ENCODE measurements at places on chromosomes 4 and X. TPM values are rescaled to one million over a fixed set of nuclear protein-coding genes. Genes with fewer than 3 reads are reported as not detected.
A peak's percentile ranks its signal among the peaks of the same experiment; 100 is the strongest.

DNA sequence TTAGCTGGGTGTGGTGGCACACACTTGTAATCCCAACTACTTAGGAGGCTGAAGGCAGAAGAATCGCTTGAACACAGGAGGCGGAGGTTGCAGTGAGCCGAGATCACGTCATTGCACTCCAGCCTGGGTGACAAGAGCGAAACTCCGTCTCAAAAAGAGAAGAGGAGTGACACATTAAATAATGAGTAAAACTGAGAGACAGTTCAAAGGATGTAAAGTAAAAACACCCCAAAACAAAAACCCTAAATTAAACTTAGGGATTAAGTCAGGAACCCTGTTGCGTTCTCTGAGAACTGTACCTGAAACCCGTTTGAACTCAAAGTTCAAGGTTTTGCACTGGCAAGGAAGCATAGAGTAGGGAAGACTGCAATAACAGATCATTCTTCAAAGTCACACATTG lies 141.7 kb downstream of the BRWD3 start:
- H3K4me1 ChIP-seq, result no peaks in the 10 kb centered on the region
- no peaks in the 10 kb centered on the region for H3K36me3 ChIP-seq
- no peak for DNase-seq
- no peak overlapping the region for H3K4me3 ChIP-seq

DNA sequence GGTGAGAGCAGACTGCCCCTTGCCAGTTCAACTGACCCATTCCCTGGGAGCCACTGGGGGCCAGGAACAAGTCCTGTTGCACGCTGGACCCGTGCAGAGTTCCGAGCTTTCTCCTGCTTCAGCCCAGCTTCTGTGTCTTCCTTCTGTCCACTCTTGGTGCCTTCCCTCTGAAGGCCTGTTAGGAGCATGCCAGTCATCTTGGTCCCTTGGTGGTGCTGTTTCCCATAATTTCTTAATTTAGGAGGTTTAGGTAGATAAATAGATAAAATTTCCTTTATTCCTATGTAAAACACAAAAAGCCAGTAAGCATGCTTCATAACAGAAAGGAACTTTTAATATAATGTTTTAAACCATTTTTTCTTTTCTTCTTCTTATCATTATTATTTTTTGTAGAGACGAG lies 672.7 kb downstream of the CCSER1 start:
- no peaks in the 10 kb centered on the region for H3K36me3 ChIP-seq
- H3K27ac ChIP-seq, result no peak overlapping the region
- H3K4me1 ChIP-seq, result no peaks in the 10 kb centered on the region
- no peak for DNase-seq
- H3K27me3 ChIP-seq, result no peaks in the 10 kb centered on the region
- no peak overlapping the region for H3K4me3 ChIP-seq

DNA sequence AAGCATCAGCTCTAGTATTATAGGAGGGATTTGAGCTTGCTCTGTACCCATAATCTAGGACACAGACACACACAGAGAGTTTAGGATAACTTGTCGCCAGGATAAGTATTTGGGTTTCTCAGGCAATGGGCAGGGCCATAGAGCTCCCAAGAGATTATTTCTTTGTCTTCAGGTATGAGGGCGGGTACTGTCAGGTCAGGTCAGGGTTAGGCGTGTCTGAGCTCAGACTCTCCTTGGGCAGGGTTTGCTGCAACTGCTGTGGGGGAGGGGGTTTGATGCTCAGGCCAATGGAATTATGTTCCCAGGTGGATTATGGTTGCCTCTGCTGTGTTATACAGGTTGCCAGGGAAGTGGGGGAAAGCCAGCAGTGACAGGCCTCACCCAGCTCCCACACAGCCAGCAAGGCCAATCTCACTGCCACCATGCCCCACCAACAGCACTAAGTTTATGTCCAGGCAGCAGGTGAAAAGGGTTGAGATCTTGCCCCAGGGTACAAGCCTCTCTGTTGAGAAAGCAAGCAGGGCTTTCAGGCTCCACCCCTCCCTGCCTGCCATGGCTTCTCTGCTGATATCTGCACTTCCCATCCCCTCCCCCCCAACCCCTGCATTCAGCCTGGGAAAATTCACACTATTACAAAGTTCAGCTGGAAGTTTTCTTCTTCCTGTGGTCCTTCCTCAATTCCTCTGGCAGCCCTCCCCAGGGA lies 101.3 kb downstream of the RRAGB start:
- no peaks in the 10 kb centered on the region for H3K27me3 ChIP-seq
- no peak for DNase-seq
- H3K36me3 ChIP-seq, result no peaks in the 10 kb centered on the region
- H3K4me3 ChIP-seq, result no peak overlapping the region
- no peak overlapping the region for H3K27ac ChIP-seq

GRCh38 chr4:161936625-161937550 lies 226.9 kb downstream of the FSTL5 start:
- H3K36me3 ChIP-seq, result no peaks in the 10 kb centered on the region
- no peaks in the 10 kb centered on the region for H3K4me1 ChIP-seq
- no peak overlapping the region for H3K27ac ChIP-seq

DNA sequence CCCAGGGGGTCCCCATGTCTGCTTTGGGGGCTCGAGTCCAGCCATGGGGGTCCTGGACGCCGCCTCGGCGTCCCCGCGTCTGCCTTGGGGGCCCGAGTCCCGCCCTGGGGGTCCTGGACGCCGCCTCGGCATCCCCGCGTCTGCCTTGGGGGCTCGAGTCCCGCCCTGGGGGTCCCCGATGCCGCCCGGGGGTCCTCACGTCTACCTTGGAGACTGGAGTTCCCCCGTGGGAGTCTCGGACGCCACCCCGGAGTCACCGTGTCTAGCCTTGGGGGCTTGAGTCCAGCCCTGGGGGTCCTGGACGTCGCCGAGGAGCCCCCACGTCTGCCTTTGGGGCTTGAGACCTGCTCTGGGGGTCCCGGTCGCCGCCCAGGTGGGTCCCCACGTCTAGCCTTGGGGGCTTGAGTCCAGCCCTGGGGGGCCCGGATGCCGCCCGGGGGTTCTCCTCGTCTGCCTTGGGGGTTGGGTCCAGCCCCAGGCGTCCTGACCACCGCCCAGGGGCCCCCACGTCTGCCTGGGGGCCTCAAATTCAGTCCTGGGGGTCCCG lies 1.1 kb upstream of the GTPBP6 start:
- peak overlapping the region; percentile 94 for H3K4me3 ChIP-seq
- no peak for DNase-seq

DNA sequence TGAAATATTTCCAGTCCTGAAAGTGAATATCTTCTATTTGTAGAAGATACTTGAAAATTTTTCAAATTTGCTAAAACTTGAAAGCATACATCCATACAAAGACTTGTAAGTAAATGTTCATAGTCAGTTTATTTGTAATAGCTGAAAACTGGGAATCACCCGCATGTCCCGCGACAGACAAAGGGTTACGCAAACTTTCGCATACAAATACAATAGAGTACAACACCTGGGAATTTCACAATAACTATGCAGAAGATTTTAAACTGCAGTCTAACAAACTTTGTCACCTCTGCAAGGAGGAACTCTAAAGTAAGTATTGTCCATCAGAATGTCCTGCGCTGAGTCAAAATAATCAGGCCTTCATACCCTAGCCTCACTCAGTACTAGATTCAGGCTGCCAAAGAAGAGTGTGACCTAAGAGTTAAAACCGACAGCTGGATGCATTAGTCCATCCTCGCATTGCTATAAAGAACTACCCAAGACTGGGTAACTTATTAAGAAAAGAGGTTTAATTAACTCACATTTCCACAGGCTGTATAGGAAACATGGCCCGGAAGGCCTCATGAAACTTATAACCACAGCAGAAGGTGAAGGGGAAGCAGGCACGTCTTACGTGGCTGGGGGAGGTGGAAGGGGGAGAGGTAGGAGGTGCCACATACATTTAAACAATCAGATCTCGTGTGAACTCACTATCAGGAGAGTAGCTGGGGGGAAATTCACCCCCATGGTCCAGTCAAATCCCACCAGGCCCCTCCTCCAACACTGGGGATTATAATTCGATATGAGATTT lies 60.4 kb downstream of the MMRN1 start:
- DNase-seq, result no peak
- no peaks in the 10 kb centered on the region for H3K4me1 ChIP-seq
- no peaks in the 10 kb centered on the region for H3K27me3 ChIP-seq
- no peak overlapping the region for H3K27ac ChIP-seq

GRCh38 chrX:65671286-65671685 lies 3.8 kb downstream of the MSN start:
- no peak for DNase-seq
- H3K27me3 ChIP-seq, result no peaks in the 10 kb centered on the region
- peaks cover 7% of the 10 kb centered on the region for H3K4me1 ChIP-seq
- peak overlapping the region; percentile 58 for H3K27ac ChIP-seq
- peak overlapping the region; percentile 37 for H3K4me3 ChIP-seq
- H3K36me3 ChIP-seq, result no peaks in the 10 kb centered on the region

DNA sequence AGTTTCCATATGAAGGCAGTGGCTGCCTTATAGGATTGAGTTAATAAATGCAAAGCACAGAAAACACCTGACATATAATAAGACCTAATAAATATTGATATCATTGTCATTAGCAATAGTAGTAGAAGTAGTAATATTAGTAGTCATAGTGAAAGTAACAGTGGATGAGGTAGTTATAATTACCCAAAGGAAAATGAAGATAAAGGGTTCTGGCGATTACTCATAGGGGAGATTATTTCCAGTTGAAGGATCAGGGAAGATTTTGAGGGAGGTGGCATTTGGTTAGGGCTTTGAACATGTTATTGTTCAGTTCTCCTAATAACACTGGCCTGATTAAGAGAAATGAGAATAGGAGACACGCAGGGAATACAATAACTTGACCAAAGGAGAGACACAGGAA lies 131.9 kb upstream of the GPRIN3 start:
- no peaks in the 10 kb centered on the region for H3K4me1 ChIP-seq
- H3K36me3 ChIP-seq, result no peaks in the 10 kb centered on the region
- no peak overlapping the region for H3K4me3 ChIP-seq
- DNase-seq, result peak; percentile 51
- no peaks in the 10 kb centered on the region for H3K27me3 ChIP-seq

GRCh38 chrX:25275159-25275558 lies 259.4 kb upstream of the ARX start:
- no peaks in the 10 kb centered on the region for H3K36me3 ChIP-seq
- no peaks in the 10 kb centered on the region for H3K4me1 ChIP-seq
- H3K27ac ChIP-seq, result no peak overlapping the region
- no peak overlapping the region for H3K4me3 ChIP-seq
- no peak for DNase-seq

- H3K4me1 ChIP-seq, result peaks cover 5% of the 10 kb centered on the region
- H3K4me3 ChIP-seq, result no peak within 1 kb of the TSS
- H3K27ac ChIP-seq, result no peak within 1 kb of the TSS
- DNase-seq, result peak; percentile 49
These were observed at the start of gene HTRA3 for GRCh38 chr4:8269535-8270417. Gene HTRA3, plus strand, starts transcription at chr4:8269754. Its CDS starts 215 bp downstream, at chr4:8269969.

GRCh38 chrX:38045538-38046096 lies 39.3 kb downstream of the SYTL5 start:
- H3K36me3 ChIP-seq, result no peaks in the 10 kb centered on the region
- no peaks in the 10 kb centered on the region for H3K4me1 ChIP-seq
- H3K4me3 ChIP-seq, result no peak overlapping the region
- peak; percentile 39 for DNase-seq
- no peaks in the 10 kb centered on the region for H3K27me3 ChIP-seq

DNA sequence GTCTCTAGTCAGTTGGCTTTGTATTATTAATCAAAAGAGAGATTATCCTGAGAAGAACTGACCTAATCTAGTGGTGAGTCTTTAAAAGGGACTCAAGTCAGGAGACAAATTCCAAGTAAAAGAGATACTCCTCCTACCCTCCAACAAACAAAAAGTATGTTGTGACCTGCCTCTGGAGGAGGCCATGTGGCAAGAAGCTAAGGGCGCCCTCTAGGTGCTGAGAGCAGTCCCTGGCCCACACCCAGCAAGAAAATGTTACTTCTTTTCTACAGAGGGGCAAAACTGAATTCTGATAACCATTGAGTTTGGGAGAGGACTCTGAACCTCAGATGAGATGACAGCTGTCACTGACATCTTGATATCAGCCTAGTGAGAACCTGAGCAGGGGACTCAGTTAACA lies 953.6 kb upstream of the AGA start:
- H3K27ac ChIP-seq, result no peak overlapping the region
- no peaks in the 10 kb centered on the region for H3K36me3 ChIP-seq
- no peaks in the 10 kb centered on the region for H3K4me1 ChIP-seq

- H3K4me1 ChIP-seq, result peaks cover 2% of the 10 kb centered on the region
- peak overlapping the region; percentile 59 for H3K27ac ChIP-seq
- H3K27me3 ChIP-seq, result no peaks in the 10 kb centered on the region
- peak; percentile 97 for DNase-seq
- H3K4me3 ChIP-seq, result no peak overlapping the region
These were observed 44.3 kb downstream of the NYX start for GRCh38 chrX:41491267-41492004.

- H3K27me3 ChIP-seq, result no peaks in the 10 kb centered on the region
- no peak overlapping the region for H3K4me3 ChIP-seq
- no peak overlapping the region for H3K27ac ChIP-seq
- H3K36me3 ChIP-seq, result no peaks in the 10 kb centered on the region
- no peaks in the 10 kb centered on the region for H3K4me1 ChIP-seq
These were observed 37.1 kb upstream of the TBC1D9 start for GRCh38 chr4:140793291-140793690.

GRCh38 chrX:69067841-69068240 lies 97.4 kb downstream of the PJA1 start:
- H3K27ac ChIP-seq, result no peak overlapping the region
- no peaks in the 10 kb centered on the region for H3K27me3 ChIP-seq
- H3K4me3 ChIP-seq, result no peak overlapping the region
- no peaks in the 10 kb centered on the region for H3K36me3 ChIP-seq
- no peak for DNase-seq

DDIT4L gene
- total RNA-seq, result 6.4 TPM

SUPT20HL1 gene
- total RNA-seq, result not detected

SPIN4 gene
- 1.3 TPM for total RNA-seq

CPLX1 gene
- not detected for total RNA-seq

GPRASP2 gene
- total RNA-seq, result 24.6 TPM

SH3TC1 gene
- 3.9 TPM for total RNA-seq

FRMPD3 gene
- under 0.01 TPM for total RNA-seq

CHST7 gene
- total RNA-seq, result 11.2 TPM

Data from fibroblast of lung (primary cell).